ENCODE measurements at places on chromosomes 6 and 20. TPM values are rescaled to one million over a fixed set of nuclear protein-coding genes. Genes with fewer than 3 reads are reported as not detected.

FAXC gene
- total RNA-seq = 3.5 TPM

GUCA1A gene
- not detected for total RNA-seq

NKAIN2 gene
- not detected for total RNA-seq

GHRH gene
- not detected for total RNA-seq

FLRT3 gene
- 0.27 TPM for total RNA-seq

GSTA3 gene
- 2.4 TPM for total RNA-seq

TRAPPC3L gene
- not detected for total RNA-seq

ERVFRD-1 gene
- not detected for total RNA-seq

TREM1 gene
- not detected for total RNA-seq

All from M059J (cell line).